ENCODE measurements at places on chromosomes 7 and 10.

- DNase-seq = no peak
Observed at GRCh38 chr7:68958571-68958970, 639.7 kb upstream of the AUTS2 start.

DNA sequence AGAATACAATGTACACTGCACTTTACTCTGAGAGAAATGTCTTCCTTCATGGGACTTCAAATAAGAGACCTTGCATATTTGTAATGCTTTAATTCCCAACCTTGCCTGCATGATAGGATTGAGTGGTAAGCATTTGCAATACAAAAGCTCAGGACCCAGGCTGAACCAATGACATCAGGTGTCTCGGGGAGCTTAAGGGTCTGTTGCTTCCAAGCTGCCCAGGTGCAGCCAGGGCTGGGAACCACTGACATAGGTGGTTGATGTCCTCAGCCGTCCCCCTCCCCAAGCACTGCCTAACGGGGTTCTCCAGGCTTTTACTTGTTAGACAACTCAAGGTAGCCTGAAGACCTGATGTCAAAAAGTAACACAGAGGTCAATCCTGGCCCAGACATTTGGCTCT, 29.1 kb downstream of the FIGNL1 start:
- no peak for DNase-seq

- no peak for DNase-seq
Observed at GRCh38 chr10:44259090-44259874, 125.6 kb downstream of the CXCL12 start.

- no peak for DNase-seq
Observed at GRCh38 chr7:40199076-40199802, 64.4 kb downstream of the SUGCT start.

- peak; percentile 78 for DNase-seq
Observed at GRCh38 chr10:126749015-126749655, 78.6 kb upstream of the C10orf90 start.

DNA sequence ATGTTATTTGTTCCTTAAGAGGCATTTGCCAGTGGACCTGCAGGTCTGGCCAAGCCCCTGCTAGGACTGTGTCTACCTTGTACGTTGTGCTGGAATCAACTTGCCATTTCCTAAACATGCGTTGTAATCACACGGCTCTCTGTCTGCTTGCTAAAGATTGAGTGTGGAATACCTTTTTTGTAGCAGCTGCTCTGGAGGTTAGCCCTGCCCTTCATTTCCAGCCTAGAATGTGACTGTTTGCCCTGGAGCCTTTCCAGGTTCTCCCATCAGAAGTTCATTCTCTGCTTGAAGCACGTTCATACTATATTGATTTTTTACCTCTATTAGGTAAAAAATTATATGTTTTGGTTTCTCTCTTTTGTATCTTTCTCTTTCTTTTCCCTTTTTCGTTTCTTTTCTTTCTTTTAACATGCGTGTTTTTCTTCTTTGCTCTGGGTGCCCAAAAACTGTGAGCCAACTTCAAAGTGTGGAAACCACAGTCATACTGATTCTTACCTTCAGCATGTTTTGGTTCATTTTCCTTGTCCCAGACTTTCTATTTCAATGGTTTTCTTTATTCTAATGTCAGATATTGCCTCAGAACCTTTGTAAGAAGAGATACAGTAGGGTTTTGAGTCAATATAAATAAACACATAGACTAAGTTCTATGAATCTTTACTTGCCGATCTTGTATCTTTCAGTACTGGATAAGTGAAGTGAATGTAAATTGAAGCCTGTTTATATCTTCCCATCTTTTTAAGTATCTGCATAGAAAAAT, 111.9 kb upstream of the RPA3 start:
- no peak for DNase-seq
